ENCODE measurements at places on chromosomes 11 and 22. TPM values are rescaled to one million over a fixed set of nuclear protein-coding genes. Genes with fewer than 3 reads are reported as not detected.

DNA sequence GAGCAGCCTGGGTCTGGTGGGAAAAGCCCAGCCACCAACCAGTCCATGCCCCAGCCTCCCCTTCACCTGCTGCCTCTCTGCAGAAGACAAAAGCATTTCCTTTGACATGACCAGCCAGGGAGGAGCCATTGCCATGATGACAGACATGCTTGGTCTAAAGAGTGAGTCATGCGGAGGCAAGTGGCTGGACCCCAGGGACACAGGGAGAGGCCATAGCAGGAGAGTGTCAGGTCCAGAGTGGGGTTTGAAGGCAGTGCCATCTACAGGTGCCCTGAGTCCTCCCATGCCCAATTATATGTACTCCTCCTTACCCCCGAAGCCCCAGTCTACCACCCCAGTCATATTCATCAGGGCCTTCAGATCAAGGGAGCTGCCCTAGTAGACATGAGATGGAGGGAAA is 67.4 kb downstream of the SCN3B start:
- DNase-seq = no peak

GRCh38 chr11:109956124-109956793 is 136.9 kb upstream of the ZC3H12C start:
- no peak for DNase-seq

GRCh38 chr11:56457076-56457475 is 16.1 kb downstream of the OR5M3 start:
- DNase-seq = no peak

DNA sequence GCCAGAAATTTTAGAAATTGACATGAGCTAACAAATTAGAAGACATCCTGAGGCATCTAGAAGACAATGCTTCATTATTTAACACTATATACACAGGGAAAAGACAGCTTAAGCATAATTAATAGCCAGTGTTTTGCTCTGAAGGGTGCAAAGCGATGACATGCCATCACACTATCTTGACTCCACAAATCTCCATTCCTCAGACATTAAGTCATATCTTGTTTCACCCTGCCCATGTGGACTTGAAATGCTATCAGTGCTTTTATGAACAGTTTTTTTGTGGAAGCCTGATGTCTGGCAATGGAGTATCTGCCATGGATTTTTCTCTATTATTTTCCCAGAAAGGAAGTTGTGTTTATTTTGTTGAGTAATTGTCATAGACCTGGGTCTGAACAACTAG is 2.3 kb downstream of the CARD18 start:
- DNase-seq = no peak

GRCh38 chr11:11806586-11806985 is 35.2 kb upstream of the USP47 start:
- DNase-seq = no peak

GRCh38 chr11:71940561-71941219 is 11.8 kb downstream of the RNF121 start:
- DNase-seq = no peak

DNA sequence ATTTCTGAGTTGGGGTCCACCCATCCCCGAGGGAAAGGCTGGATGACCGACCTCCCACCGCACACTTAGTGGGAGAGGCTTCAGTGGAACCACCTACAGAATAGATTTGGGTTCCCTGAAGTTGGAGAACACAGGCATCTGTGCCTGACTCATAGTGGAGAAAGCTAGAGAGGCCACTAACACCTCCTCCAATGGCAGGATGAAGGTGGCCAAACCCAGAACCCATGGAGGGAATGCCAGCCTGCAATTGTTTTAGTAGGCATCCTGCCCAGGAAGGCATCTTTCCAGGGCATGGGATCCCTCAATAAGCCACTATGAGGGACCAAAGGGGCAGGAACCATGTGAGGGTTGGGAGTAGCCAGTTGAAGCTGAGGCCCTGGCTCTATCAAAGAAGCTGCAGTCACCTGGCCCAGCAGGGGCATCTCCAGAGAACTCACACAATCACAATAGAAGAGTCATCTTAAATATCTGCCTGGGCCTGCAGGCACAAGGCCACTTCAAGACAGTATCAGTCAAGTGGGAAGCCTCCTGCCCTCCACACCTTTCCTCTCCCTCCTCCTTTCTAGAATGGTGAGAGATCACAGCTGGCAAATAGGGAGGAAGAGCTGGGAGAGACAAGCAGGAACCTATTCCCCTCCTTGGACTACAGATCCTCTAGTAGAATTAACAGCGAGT is 124.1 kb upstream of the CSNK2A3 start:
- DNase-seq = no peak

- no peak for DNase-seq
Measured at GRCh38 chr11:101582989-101583250, 887 bp downstream of the TRPC6 start.

DNA sequence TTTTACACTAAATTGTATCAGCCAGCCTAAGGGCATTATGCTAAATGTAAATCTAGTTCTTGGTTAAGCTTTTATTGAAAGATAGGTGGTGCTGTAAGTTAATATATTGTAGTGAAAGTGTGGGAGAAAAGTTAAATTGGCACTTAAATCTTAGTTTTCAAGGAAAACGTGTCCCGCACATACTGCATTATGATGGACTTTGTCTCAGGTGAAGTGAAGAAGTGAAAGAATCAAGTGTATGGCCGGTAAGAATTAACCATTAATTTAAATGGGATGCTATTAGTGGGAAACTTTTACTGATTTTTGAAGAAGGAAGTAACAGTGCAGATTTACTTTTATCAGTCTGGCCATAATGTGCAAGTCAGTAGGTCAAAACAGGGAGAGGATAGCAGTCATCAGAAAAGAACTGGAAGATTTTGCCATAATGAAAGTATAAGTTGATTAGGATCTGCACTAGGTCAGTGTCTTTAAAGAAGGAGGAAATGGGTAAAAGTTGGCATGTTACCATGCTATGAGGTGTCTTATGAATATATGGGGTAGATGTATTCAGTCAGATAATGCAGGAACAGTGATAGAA is 81.6 kb downstream of the PDHX start:
- no peak for DNase-seq

GRCh38 chr11:64455456-64456261 is 96.7 kb downstream of the RPS6KA4 start:
- no peak for DNase-seq

DNA sequence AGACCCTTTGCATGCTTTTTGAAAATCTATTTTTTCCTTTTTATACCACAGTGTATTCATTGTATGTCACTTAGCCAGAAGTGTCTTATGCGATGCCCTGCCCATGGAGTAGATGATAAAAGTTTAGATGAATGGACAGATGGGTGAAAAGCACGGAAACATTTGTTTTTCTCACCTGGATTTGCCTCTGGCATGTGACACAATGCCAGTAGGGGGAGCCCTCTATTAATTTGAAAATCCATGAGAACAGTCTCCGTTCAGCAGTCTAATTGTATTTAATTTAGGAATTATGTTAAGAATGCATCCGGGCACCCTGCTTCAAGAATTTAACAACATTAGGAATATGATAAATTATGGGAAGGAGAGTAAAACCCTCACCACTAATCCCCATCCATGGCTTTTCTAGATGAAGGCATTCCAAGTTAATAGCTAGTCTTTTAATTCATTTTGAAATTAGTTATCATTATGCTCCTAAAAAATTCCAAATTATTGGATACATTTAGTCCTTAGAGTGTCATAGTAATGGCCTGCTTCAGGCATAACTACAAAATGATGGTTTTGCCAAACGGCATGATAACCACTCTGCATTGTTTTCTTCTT is 55.3 kb upstream of the ALKBH3 start:
- no peak for DNase-seq

GRCh38 chr11:32573228-32573627 is 10.4 kb upstream of the EIF3M start:
- no peak for DNase-seq

GRCh38 chr11:68052137-68052873 is 13.5 kb downstream of the TCIRG1 start:
- DNase-seq = no peak

GRCh38 chr11:66146940-66147339 is 76.9 kb downstream of the PACS1 start:
- DNase-seq = no peak

GRCh38 chr11:70201882-70202861 is 924 bp upstream of the FADD start:
- DNase-seq = no peak

DNA sequence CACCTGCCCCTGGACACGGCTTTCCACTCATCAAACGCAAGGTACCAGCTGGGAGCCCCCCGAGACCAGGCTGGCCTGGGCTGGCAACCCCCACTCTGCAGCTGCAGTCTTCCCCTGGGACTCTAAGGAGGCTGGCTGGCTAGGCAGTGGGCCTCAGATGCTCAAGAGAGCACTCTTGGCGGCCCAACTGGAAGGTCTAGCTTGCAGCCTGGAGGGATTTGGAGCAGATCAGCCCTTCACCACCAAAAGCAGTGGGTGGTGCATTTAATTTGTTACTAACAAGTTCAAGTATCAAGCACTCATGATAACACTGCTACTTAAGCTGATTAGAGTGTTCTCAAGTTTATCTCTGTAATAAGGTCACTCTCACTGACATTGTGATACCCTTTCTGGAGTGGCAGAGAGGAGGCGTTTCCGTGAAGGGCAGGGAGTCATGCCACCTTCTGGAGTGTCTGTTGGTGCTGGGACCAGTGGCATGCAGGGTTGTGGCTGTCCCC is 21.5 kb downstream of the C22orf23 start:
- no peak for DNase-seq

GRCh38 chr22:21707677-21708076 is 27.9 kb downstream of the YPEL1 start:
- no peak for DNase-seq

DNA sequence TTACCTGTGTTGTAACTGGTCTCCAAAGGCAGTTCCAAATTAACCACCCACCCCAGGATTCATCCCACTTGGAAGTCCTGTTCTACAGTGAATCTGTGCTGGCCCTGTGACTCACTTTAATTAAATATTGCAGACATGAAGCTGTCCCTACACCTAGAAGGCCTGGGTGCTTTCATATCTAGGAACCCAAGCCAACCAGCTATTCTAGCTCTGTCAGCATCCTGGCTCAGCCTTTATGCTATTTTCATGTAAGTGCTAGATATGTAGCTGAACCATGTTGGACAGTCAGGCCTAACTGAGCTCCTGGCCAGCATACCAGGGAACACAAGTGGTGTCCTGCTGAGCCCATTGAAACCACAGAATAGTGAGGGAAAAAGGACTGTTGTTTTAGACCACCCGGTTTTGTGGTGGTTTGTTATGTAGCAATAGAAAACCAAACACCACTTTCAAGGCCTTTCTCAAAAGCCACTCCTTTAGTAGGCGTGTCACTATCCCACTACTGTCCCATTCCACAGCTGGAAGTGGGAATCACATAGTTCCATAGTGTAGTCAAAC is 30.3 kb downstream of the CNTF start:
- no peak for DNase-seq

DNA sequence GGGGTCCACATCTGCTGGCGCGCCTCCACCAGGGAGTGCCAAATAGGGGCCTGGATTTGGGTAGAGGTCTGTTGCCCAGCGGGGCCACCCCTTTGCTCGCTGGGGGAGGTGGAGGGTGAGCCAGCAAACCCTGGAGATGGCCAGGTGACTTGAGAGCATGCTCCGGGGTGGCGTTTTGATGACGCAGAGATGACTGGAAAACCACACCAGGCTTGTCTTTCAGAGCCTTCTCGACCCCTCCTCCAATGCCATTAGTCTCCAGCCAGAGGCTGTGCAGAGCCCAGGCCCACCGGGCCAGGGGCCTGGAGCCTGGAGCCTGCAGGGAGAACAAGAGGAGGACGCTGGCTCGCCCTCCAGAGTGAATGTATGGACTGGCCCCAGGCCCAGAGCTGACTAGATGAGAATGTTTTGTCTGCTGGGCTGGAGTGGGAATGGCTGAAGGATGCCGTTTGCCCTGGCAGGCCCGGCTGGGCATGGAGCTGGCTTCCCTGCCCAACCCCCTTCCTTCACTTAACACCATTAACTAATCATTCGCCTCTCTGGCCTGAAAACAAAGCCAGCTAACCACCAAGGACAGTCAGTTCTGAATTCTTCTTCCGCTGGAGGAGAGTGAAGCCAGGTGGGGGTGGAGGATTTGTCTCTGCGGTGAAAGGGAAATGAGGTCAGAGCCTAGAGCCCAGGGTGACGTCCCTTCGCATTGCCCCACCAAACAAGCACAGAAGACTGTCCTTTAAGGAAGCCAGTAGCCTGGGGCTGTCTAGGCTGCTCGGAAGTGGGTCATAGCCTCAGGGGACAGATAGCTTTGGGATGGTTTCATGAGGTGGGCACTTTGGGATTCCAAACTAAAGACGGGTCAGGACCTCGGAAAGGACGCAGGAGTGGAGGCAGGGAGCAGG is 1.6 kb upstream of the MCAM start:
- no peak for DNase-seq

DNA sequence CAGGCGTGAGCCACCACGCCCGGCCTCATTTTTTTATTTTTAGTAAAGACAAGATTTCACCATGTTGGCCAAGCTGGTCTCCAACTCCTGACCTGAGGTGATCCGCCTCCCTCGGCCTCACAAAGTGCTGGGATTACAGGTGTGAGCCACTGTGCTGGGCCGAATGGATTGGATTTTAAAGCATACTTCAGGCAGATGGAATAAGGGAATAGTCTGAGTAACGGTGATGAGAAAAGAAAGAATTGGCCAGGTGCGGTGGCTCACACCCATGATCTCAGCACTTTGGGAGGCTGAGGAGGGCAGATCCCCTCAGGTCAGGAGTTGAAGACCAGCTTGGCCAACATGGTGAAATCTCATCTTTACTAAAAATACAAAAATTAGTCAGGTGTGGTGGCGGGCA is 2.1 kb upstream of the CBL start:
- no peak for DNase-seq

- no peak for DNase-seq
Measured at GRCh38 chr11:130544266-130544665, 95.8 kb downstream of the ADAMTS15 start.

- peak; percentile 49 for DNase-seq
Measured at GRCh38 chr22:46791201-46791731, 28.8 kb downstream of the TBC1D22A start.

GRCh38 chr11:93028960-93029522 is 59.6 kb downstream of the MTNR1B start:
- DNase-seq = no peak

APOA5 gene
- total RNA-seq = not detected

MPPED2 gene
- total RNA-seq = 29.9 TPM

PARVG gene
- total RNA-seq = 8.0 TPM

ST14 gene
- total RNA-seq = 1.1 TPM

OR8K1 gene
- not detected for total RNA-seq

SCN2B gene
- 71.0 TPM for total RNA-seq

MCAM gene
- 45.8 TPM for total RNA-seq

F2 gene
- total RNA-seq = not detected

MISFA gene
- total RNA-seq = 2.6 TPM

SULT4A1 gene
- total RNA-seq = 124 TPM

PPP1CA gene
- total RNA-seq = 63.3 TPM

ANO9 gene
- total RNA-seq = not detected

HSCB gene
- total RNA-seq = 10.1 TPM

DNAJC24 gene
- 22.1 TPM for total RNA-seq

Measured in dorsolateral prefrontal cortex (tissue), 122 donors.